ENCODE measurements at places on chromosomes 7 and 10.

- DNase-seq, result no peak
Observed at GRCh38 chr10:34866848-34867247, 51.8 kb upstream of the PARD3 start.

DNA sequence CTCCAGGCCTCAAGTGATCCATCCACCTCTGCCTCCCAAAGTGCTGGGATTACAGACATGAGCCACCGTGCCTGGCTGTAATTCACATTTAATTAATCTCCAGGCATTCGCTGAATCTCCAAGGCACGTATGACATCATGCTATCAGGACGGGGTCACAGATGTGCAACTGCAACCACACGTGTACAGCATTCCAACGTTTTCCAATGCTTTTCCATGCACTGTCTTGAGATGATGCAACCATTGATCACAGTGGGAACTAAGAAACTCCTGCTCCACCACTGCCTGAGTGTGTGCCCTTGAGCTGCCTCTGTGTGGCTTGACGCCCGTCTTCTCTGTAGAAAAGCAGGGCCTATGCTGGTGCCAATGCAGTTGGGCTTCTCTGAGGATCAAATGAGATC lies 119.8 kb upstream of the LYZL2 start:
- no peak for DNase-seq

DNA sequence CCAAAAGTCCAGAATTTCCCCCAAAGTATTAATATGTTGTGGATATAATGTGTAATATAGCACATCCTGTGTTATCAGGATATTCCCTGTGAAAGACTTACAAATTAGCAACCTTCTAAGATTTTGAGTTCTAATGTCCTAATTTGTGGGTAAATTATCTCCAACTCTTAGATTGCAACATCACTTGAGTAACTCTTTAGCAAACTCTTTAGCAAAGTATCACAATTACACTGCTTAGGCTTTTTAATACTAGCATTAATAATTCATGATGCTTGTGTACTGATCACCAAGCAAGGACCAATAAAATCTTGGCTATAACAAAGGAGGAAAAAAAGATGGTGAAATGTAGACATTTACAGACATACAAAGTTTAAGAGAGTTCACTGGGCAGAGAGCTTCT lies 27.7 kb downstream of the HIP1 start:
- DNase-seq, result no peak

- DNase-seq, result no peak
Observed at GRCh38 chr10:14692344-14693076, 82.2 kb downstream of the FAM107B start.

DNA sequence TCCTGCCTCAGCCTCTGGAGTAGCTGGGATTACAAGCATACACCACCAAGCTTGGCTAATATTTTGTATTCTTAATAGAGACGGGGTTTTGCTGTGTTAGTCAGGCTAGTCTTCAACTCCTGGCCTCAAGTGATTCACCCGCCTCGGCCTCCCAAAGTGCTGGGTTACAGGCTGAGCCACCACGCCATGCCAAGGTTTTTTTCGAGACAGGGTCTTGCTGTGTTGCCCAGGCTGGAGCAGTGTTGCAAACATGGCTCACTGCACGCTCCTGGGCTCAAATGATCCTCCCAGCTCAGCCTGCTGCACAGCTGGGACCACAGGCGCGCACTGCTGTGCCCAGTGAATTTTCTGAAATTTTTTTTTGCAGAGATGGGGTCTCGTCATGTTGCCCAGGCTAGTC lies 3.3 kb upstream of the SEC31B start:
- no peak for DNase-seq

All from activated naive CD8-positive, alpha-beta T cell treated with anti-CD3 and anti-CD28 coated beads, Interleukin-2, amount 50 U/mL, for 16 hours (primary cell).